ENCODE measurements at places on chromosomes 7 and 10.
A peak's percentile ranks its signal among the peaks of the same experiment; 100 is the strongest.

GRCh38 chr10:35675846-35676245 lies 33.8 kb upstream of the FZD8 start:
- no peak overlapping the region for H3K4me3 ChIP-seq
- H3K36me3 ChIP-seq, result no peaks in the 10 kb centered on the region
- no peaks in the 10 kb centered on the region for H3K4me1 ChIP-seq

DNA sequence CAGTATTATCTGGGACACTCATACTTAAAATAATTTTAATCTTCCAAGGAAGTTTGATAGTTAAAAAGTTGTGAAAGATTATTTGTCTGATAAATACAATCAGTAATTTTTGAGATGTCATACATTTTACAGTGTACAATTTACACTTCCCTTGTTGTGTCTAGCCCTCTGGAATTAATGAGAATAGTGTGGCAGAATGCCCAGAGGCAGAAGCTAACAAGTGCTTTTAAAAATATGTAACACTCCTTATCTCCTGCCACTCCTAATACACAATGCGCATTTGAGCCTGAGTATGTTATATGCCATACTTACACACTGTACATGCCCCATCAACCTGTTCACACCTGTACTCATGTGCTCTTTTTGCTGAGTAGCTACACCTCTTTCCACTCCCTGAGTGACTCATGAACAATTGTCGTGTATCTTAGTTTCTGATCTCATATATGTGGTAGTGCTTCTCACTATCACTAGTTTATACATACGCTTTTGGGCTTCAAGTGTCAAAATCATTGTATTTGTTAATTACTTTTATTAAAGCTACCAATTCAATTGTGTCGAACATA lies 106.9 kb upstream of the GNAI1 start:
- DNase-seq, result no peak
- no peak overlapping the region for H3K27ac ChIP-seq
- H3K4me1 ChIP-seq, result no peaks in the 10 kb centered on the region
- no peaks in the 10 kb centered on the region for H3K36me3 ChIP-seq
- H3K4me3 ChIP-seq, result no peak overlapping the region

DNA sequence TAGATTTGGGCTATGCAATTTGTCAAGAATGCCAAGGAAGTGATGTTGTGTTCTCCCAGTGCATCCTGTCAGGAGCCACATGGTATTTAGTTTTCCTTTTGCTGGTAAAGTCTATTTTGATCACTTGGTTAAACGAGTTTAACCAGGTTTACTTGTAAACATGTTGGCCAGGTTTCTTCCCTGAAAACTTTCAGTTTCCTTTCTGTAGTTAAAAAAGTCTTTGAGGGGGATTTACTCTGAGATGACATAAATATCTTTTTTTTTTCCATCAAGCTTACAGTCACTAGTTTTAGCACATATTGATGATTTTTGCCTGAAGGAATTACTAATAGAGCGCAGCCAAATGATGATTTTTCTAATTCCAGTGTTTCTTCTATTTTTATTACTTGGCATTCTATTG lies 320.5 kb downstream of the PHF14 start:
- H3K27ac ChIP-seq, result no peak overlapping the region
- DNase-seq, result no peak
- H3K27me3 ChIP-seq, result no peaks in the 10 kb centered on the region

DNA sequence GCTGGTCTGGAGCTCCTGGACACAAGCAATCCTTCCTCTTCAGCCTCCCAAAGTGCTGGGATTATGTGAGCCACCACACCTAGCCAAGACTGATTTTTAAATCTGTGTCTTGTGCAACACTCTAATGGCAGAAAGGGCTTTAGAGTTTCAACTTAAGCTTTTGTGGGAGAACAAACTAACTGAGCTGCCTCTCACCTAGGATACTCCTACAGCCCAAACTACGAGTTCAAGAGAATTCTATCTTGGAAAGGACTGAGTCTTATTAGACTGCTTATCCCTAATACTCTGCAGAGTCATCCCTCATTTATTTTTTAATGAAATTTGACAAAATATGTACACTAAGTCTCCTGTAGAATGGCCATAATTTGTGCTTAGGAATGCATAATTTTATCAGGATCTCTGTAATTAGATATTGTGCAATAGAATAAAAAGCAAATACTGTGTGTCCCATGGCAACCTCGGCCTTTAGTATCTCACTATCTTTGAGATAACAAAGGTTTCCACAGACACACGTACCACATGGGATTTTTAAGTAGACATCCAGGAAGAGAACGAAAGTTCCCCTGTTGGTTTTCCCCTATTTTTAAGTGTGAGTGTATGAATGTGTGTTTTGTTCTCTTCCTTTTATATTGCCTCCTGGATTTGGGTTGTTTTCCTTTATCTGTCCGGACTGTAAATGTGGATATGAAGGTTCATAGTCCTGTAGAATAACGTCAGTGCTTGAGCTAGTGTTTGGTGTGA lies 199.4 kb upstream of the TCF7L2 start:
- H3K4me3 ChIP-seq, result no peak overlapping the region
- DNase-seq, result peak; percentile 46
- H3K27me3 ChIP-seq, result no peaks in the 10 kb centered on the region
- peaks cover 28% of the 10 kb centered on the region for H3K4me1 ChIP-seq
- peak overlapping the region; percentile 83 for H3K27ac ChIP-seq

DNA sequence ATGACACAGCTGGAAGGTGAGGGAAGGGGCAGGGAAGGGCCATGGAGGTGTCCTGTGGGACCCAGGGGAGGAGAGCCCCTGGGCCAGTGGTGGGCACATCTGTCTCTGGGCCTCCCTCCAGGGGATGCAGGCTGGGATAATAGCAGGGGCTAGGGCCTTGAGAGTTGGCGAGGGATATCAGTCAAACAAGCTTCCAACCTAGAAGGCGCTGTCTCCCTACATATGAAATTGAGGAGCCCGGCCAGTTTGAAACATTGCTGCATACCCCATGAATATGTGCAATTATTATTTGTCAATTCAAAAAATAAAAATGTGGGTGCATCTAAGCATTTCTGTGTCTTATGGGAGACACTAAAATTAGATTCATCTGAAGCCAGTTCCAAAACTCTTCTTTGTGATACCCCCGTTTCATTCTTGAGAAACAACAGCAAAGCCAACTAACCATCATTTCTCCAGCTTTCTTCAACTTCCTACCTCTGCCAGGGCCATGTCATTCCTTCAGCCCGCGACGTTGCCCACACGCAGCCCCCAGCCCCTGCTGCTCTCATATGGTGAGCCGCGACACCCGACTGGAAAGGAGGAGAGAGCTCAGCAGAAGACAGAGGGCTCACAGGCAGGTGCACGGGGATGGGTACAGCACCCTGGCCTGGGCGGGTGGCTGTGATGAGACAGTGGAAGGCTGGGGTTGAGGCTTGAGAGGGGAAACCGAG lies 418.7 kb downstream of the GLRX3 start:
- no peak overlapping the region for H3K27ac ChIP-seq
- DNase-seq, result no peak
- H3K36me3 ChIP-seq, result no peaks in the 10 kb centered on the region
- H3K4me3 ChIP-seq, result no peak overlapping the region
- no peaks in the 10 kb centered on the region for H3K4me1 ChIP-seq
- H3K27me3 ChIP-seq, result no peaks in the 10 kb centered on the region

DNA sequence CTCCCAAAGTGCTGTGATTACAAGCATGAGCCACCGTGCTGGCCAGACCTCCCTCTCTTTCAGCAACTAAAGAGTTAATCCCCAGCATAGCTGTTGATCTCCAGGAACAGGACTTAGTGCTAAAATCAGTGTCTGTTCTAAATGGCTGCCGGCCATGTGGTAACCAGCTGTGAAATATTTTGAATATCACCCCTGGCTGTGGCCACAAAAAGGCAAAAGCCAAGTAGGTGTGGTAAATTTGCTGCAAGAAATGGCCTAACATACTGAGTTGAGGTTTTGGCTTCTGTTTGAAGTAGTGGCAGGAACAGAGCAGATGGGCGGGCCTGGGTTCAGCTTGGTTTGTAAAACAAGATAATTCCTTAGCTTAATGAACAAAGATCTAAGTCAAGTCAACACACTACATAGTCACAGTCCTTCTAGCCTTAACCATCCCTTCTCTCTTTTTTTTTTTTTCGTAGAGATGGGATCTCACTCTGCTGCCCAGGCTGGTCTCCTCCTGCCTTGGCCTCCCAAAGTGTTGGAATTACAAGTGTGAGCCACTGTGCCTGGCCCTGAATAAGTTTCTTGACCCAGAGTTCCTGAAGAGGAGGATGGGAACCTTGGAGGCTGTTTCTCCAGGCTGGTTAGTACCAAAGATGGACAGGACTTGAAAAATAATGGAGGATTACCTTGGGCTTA lies 22.7 kb upstream of the AGFG2 start:
- no peak overlapping the region for H3K4me3 ChIP-seq
- peak; percentile 21 for DNase-seq
- no peaks in the 10 kb centered on the region for H3K4me1 ChIP-seq
- no peak overlapping the region for H3K27ac ChIP-seq
- no peaks in the 10 kb centered on the region for H3K27me3 ChIP-seq

- no peak overlapping the region for H3K27ac ChIP-seq
- H3K36me3 ChIP-seq, result no peaks in the 10 kb centered on the region
- no peaks in the 10 kb centered on the region for H3K4me1 ChIP-seq
- no peak overlapping the region for H3K4me3 ChIP-seq
These were observed 332.3 kb downstream of the GATA3 start for GRCh38 chr10:8386781-8387180.

DNA sequence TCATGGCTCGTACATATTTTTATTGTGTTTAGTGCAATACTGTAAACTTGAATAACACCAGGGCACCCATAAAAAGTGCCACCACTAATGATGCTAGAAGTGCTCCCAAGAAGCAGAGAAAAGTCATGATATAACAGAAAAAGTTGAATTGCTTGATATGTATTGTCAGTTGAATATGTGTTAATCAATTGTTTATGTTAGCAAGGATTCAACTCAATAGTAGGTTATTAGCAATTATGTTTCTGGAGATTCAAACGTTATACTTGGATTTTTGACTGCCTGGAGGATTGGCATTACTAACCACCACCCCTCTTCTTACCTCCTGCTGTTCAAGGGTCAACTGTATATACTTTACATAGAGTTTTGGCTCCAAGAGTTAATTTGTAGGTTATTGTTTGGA lies 168.3 kb downstream of the CPED1 start:
- DNase-seq, result no peak
- no peak overlapping the region for H3K27ac ChIP-seq
- no peaks in the 10 kb centered on the region for H3K4me1 ChIP-seq
- H3K36me3 ChIP-seq, result no peaks in the 10 kb centered on the region
- no peak overlapping the region for H3K4me3 ChIP-seq

- H3K4me3 ChIP-seq, result no peak overlapping the region
- H3K27ac ChIP-seq, result no peak overlapping the region
- H3K4me1 ChIP-seq, result no peaks in the 10 kb centered on the region
- H3K36me3 ChIP-seq, result no peaks in the 10 kb centered on the region
- H3K27me3 ChIP-seq, result peaks cover under 1% of the 10 kb centered on the region
These were observed 166.8 kb upstream of the PFKP start for GRCh38 chr10:2900530-2900929.

DNA sequence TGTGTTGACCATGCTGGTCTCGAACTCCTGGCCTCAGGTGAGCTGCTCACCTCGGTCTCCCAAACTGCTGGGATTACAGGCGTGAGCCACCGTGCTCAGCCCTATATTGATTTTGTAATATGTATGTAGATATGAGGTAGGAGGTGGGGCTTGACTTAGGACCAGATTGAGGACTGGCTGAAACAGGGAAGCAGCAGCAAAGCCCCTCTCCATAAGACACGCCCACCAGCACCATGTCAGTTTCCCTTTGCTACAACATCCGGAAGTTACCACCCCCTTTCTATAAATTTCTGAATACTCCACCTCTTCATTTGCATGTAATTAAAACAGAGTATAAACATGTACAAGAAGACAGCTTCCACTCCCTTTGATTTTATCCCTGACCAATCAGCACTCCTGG lies 47.9 kb upstream of the MYL10 start:
- H3K27me3 ChIP-seq, result no peaks in the 10 kb centered on the region
- no peak for DNase-seq
- no peaks in the 10 kb centered on the region for H3K36me3 ChIP-seq

- no peaks in the 10 kb centered on the region for H3K27me3 ChIP-seq
- DNase-seq, result no peak
- no peak overlapping the region for H3K4me3 ChIP-seq
- no peaks in the 10 kb centered on the region for H3K36me3 ChIP-seq
- peaks cover 6% of the 10 kb centered on the region for H3K4me1 ChIP-seq
These were observed 93.2 kb downstream of the DNAJB9 start for GRCh38 chr7:108662783-108663362.

GRCh38 chr7:154776350-154776749 lies 226.6 kb downstream of the PAXIP1 start:
- H3K4me1 ChIP-seq, result peaks cover 5% of the 10 kb centered on the region
- no peaks in the 10 kb centered on the region for H3K36me3 ChIP-seq
- no peak overlapping the region for H3K4me3 ChIP-seq

DNA sequence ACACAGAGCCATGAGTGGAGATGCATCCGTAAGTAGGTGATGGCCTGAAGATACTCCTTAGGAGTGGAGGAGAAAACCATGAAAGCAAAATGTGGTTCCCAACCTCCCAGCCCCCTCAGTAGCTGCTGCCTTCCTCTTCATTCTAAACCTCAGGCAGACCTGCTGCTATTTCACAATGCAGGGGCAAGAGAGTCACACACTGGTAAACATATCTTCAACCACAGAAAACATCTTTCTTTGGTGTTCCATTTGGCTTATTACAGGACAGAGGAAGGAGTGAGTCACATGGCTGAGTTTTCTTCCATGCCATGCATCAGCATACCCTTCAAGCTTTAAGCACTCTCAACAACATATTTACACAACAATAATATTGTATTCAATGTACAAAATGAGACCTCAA lies 342.1 kb downstream of the BMPER start:
- no peaks in the 10 kb centered on the region for H3K27me3 ChIP-seq
- H3K27ac ChIP-seq, result no peak overlapping the region
- H3K4me3 ChIP-seq, result no peak overlapping the region
- no peak for DNase-seq
- no peaks in the 10 kb centered on the region for H3K36me3 ChIP-seq

DNA sequence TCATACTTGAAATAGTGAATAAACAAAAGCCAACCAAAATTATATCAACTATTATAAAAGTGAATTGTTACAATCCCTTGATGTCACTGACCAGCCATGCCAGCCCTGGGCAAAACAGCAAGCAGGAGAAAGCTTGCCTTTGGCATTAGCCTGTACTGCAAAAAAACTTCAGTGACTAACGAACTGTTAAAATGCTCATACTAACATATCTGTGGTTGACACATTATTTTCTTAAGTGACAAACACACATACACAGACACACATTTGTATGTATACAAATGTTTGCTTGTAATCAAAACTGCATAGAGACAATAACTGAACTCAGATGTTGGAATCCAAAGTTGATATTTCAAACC lies 29.5 kb downstream of the CHCHD3 start:
- DNase-seq, result no peak
- no peaks in the 10 kb centered on the region for H3K36me3 ChIP-seq
- no peak overlapping the region for H3K4me3 ChIP-seq
- H3K27ac ChIP-seq, result no peak overlapping the region

DNA sequence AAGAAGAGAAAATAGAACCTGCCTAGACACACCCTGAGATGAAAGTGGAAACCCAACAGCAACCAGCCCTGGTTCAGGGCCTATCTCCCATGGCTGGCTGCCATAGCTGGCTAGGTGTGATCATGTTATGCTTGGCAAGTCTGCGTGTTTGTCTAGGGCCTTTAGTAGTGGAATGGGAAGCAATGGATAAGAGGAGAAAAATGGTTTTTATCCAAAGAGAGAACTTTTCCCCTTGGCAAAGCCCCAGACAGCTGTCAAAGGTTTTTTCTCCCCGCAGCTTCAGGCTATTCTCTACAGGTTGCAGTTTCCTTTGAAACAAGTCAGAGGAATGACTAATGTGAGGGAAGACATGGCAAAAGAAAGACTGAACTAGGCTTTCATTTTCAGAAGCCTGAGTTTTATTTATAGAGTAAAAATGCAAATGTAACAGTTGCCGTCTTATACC lies 161.5 kb downstream of the SEMA3D start:
- H3K4me3 ChIP-seq, result no peak overlapping the region
- no peaks in the 10 kb centered on the region for H3K27me3 ChIP-seq
- H3K4me1 ChIP-seq, result no peaks in the 10 kb centered on the region
- no peak overlapping the region for H3K27ac ChIP-seq
- no peaks in the 10 kb centered on the region for H3K36me3 ChIP-seq
- DNase-seq, result no peak
